ENCODE measurements at places on chromosomes 2 and 18. TPM values are rescaled to one million over a fixed set of nuclear protein-coding genes. Genes with fewer than 3 reads are reported as not detected.

ANKRD30B gene
- not detected for total RNA-seq

IL37 gene
- total RNA-seq = not detected

PELI1 gene
- 25.7 TPM for total RNA-seq

GKN2 gene
- not detected for total RNA-seq

PLEKHA3 gene
- 19.8 TPM for total RNA-seq

CFAP53 gene
- 0.43 TPM for total RNA-seq

TRIB2 gene
- total RNA-seq = 4.4 TPM

AGXT gene
- total RNA-seq = not detected

CKAP2L gene
- total RNA-seq = 50.8 TPM

DLGAP1 gene
- total RNA-seq = not detected

KCMF1 gene
- total RNA-seq = 109 TPM

RGPD5 gene
- total RNA-seq = 37.5 TPM

- no peaks in the 10 kb centered on the region for H3K36me3 ChIP-seq
- H3K4me3 ChIP-seq = no peak overlapping the region
- DNase-seq = no peak
- peaks cover 22% of the 10 kb centered on the region for H3K27me3 ChIP-seq
- no peaks in the 10 kb centered on the region for H3K4me1 ChIP-seq
- H3K27ac ChIP-seq = no peak overlapping the region
These were observed 33.1 kb upstream of the LNPK start for GRCh38 chr2:176035013-176035691.

DNA sequence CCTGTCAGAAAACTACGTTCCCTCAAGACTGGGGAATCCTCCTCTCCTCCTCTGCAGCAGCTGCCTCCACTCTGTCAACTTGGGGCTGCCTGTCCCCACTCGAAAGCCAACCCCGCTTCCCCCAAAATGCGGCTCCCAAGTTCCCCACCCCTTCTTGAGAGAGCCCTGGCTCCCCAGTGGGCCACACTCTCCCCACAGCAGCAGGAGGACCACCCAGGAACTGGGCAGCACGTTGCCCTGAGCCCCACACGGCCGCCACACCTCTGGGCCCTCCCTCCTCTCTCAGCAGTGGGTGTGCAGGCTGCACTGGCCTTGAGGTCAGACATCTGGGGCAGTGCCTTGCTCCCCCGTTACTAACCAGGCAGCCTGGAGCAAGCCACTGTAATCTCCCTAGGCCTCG, 9.6 kb upstream of the TEX51 start:
- no peak for DNase-seq
- H3K4me1 ChIP-seq = peaks cover 2% of the 10 kb centered on the region
- H3K27ac ChIP-seq = no peak overlapping the region
- H3K4me3 ChIP-seq = no peak overlapping the region
- no peaks in the 10 kb centered on the region for H3K36me3 ChIP-seq

DNA sequence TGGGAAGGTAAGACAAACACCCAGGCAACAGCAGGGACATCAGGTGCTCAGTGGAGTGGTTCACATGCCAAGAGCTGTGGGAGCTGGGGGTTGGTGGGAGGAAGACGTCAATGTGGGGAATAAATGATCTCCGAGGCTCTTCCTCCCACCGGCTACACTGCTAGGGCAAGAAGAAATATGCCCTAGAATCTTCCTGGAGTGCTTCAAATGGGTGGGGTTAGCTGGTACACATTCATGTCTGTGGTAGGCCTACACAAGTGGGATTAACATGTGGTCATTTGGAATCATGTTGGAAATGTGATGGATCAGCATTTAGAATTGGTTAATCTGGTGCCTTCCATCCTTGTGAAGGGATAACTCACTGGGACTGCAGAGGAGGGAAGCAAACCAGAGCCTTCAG, 12.4 kb upstream of the ZFP36L2 start:
- no peaks in the 10 kb centered on the region for H3K27me3 ChIP-seq
- H3K4me1 ChIP-seq = peaks cover 8% of the 10 kb centered on the region
- DNase-seq = no peak
- peaks cover 2% of the 10 kb centered on the region for H3K36me3 ChIP-seq
- no peak overlapping the region for H3K27ac ChIP-seq

- peaks cover 12% of the 10 kb centered on the region for H3K4me1 ChIP-seq
- DNase-seq = peak; percentile 32
- no peaks in the 10 kb centered on the region for H3K36me3 ChIP-seq
- H3K27me3 ChIP-seq = no peaks in the 10 kb centered on the region
- H3K27ac ChIP-seq = no peak overlapping the region
These were observed 21.2 kb upstream of the NAB1 start for GRCh38 chr2:190627448-190628412.

- no peak overlapping the region for H3K4me3 ChIP-seq
- no peak for DNase-seq
- no peaks in the 10 kb centered on the region for H3K27me3 ChIP-seq
- H3K4me1 ChIP-seq = no peaks in the 10 kb centered on the region
- no peak overlapping the region for H3K27ac ChIP-seq
- no peaks in the 10 kb centered on the region for H3K36me3 ChIP-seq
These were observed 1506.6 kb downstream of the LRP1B start for GRCh38 chr2:140624200-140624599.

DNA sequence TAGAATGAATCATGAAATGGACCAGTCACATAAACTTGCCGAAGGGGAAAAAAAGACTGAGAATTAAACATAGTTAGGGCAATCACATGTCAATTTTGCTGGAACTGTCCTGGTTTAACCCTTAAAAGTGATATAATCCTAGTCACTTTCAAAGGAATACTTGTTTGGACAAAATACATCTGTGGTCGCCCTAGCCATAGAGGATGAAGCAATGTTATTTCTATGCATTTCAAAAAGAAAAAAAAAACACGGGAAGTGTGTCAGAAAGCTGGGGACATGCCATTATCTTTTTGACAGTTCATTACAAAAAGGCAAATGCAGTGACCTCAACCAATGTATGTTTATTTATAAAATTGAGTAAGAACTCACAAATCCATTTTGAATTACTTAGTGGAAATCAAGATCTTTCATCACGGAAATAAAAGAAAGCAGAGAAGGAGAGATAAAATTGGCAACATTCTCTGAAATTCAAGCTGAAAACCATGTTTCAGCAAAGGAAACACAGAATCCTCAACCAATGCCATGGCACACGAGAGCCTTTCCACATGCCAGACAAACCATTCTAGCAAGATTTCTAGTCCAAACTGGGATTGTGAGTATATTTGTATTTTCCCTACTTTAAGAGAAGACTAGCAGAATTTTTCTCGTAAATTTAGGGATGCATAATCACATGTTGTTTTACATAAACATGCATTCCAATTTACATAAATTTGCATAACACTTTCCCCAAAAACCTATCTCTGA, 854.3 kb upstream of the ACVR2A start:
- H3K36me3 ChIP-seq = no peaks in the 10 kb centered on the region
- no peak overlapping the region for H3K4me3 ChIP-seq
- H3K27me3 ChIP-seq = peaks cover 3% of the 10 kb centered on the region
- no peak for DNase-seq

DNA sequence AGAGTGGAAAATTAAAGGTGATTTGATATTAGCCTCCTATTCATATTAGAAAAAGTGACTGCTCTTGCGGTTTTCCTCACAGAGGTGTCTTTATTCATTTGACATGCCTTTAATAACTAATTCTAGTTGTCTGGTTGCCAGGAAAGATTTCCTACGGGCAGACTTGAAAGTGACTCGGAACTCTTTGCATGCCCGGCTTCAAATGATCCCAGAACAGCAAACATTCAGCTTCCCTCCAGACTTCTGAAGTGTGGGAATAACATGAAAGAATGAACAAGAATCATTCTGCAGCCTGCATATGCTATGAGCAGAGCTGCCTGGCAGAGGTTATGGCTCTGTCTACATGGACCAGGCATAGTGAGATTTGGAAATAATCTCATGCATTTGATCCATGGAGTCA, 89.6 kb upstream of the PKDCC start:
- no peak overlapping the region for H3K27ac ChIP-seq
- peaks cover 4% of the 10 kb centered on the region for H3K4me1 ChIP-seq
- DNase-seq = no peak
- no peak overlapping the region for H3K4me3 ChIP-seq

DNA sequence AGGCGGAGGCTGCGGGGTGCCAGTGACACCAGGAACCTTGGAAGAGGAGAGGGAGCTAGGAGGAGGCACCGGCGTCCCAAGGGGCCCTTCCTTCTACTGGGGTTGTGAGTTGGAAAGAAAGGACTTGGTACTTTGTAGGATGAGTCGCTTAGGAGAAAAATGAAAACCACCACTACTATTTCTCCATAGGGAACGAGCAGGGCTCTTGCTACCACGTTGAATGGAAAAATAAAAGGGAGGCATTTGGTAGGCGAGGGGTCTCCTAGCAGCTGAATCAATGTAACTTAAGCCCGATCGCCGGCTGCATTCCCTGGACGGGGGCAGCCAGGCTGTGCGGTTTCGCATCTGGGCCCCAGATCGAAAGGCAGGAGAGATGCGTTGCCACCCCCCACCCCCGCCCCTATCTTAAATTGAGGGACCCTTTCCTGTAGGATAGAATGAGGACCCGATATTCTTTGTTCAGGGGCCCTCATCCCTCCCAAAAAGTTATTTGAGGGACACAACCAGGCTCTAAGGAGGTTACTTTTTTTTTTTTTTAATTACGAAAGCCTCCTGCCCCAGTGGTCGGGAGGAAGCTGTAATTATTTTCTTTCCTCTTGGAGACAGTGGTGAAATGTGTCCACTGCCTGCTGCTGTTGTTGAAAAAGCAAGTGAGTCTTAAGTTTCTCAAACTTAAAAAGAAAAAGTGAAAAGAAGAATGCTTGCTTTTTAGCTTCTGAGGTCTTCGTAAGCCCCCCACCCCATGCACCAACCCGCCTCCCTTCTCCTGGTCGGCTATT, 1.3 kb downstream of the IGFBP2 start:
- H3K4me1 ChIP-seq = peaks cover 27% of the 10 kb centered on the region
- no peaks in the 10 kb centered on the region for H3K36me3 ChIP-seq
- DNase-seq = no peak
- peaks cover 61% of the 10 kb centered on the region for H3K27me3 ChIP-seq

DNA sequence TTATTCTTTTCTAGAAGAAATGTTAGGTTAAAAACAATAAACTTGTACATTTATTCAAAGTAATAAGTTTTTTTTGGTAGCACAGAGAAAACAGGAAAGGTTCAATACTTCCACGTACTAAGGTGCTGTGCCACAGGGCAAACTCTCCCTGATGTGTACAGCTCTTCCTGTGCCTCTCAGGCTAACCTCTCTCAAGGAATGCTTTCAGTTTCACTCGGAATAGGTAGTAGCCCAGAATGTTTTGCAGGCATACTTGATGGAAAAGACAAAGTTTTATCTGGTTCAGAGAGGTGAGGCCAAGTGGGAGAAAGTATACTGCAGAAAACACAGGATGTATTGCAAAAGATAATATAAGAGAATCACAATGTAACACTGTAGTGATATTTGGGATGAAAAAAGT, 171.0 kb upstream of the ZFP36L2 start:
- H3K27ac ChIP-seq = no peak overlapping the region
- no peak for DNase-seq
- peaks cover 40% of the 10 kb centered on the region for H3K36me3 ChIP-seq
- peaks cover 4% of the 10 kb centered on the region for H3K4me1 ChIP-seq
- no peak overlapping the region for H3K4me3 ChIP-seq
- no peaks in the 10 kb centered on the region for H3K27me3 ChIP-seq

DNA sequence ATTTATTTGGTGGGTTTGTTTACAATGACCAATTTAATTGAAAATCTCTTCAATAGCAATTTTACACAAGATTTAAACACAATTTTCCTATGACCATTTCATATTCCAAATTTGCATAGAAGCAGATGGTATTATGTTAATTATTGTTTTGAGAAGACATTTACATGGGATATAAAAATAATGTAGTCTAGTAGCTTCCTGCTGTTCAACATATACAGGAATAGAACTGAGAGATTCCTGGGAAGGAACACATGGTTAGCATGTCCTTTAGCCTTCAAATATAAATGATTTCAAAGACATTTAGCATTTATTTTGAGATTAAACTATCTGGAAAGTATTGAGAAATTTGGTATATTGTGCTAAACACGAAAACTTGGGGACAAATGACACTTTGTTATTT, 129.6 kb downstream of the KCNE4 start:
- H3K4me3 ChIP-seq = no peak overlapping the region

DNA sequence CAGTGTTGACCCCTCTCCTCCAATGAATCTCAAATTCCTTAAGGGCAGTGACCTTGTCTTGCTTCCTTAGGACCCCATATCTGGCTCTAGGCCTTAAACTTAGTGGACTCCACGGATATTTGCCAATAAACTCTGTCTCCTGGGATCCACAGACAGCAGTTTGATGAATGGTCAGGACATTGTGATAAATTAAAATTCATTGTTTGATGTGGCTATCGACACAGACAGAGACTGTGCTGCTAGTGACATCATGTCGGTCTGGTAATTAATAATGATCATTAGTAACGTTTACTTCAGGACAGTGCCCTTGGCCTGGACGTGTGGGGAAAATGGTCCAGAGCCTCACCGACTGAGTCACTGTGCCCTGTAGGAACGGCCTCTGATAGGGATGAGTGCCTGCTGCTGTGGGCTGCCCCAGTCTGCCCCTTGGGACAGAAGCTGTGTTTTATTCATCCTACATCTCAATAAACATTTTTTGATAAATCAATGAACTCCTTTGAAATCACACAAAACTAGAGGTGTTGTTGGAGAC, 5.2 kb upstream of the SLC35F6 start:
- H3K4me1 ChIP-seq = peaks cover 14% of the 10 kb centered on the region
- no peak overlapping the region for H3K27ac ChIP-seq

GRCh38 chr2:200310545-200310971, 4.1 kb downstream of the SPATS2L start:
- no peak overlapping the region for H3K27ac ChIP-seq
- H3K4me1 ChIP-seq = peaks cover 13% of the 10 kb centered on the region
- no peak overlapping the region for H3K4me3 ChIP-seq
- no peak for DNase-seq
- peaks cover 3% of the 10 kb centered on the region for H3K36me3 ChIP-seq

DNA sequence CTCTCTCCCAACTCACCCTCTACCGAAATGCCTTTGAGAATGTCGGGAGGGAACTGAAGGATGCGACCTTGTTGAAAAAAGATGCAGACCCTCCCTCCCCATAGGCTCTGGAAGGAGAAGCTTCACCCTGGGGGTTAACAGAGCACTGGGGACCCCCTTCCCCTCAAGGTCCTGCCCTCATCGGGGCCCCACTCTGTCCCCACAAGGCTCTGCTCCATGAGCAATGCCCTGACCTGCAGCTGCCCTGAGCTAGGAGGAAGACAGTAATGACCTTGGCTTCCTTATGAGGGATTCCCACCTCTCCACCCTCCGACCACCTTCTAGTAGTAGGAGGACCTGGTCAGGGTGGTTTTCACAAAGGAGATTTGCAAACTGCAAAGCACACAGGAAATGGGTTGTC, 44.4 kb upstream of the HPCAL1 start:
- H3K27ac ChIP-seq = no peak overlapping the region
- H3K4me3 ChIP-seq = no peak overlapping the region
- no peaks in the 10 kb centered on the region for H3K27me3 ChIP-seq

- H3K4me1 ChIP-seq = peaks cover 30% of the 10 kb centered on the region
- no peaks in the 10 kb centered on the region for H3K27me3 ChIP-seq
- H3K27ac ChIP-seq = no peak overlapping the region
- DNase-seq = no peak
- peaks cover 66% of the 10 kb centered on the region for H3K36me3 ChIP-seq
- H3K4me3 ChIP-seq = no peak overlapping the region
These were observed 576.0 kb downstream of the ARHGAP15 start for GRCh38 chr2:143705108-143705707.

GRCh38 chr2:100733391-100734187, 86.3 kb upstream of the NPAS2 start:
- no peak overlapping the region for H3K4me3 ChIP-seq
- peaks cover 5% of the 10 kb centered on the region for H3K4me1 ChIP-seq
- no peaks in the 10 kb centered on the region for H3K27me3 ChIP-seq
- no peak for DNase-seq

Measured in activated naive CD4-positive, alpha-beta T cell treated with anti-CD3 and anti-CD28 coated beads for 36 hours (primary cell).